ENCODE measurements at places on chromosomes 4 and X. TPM values are rescaled to one million over a fixed set of nuclear protein-coding genes. Genes with fewer than 3 reads are reported as not detected.

DACH2 gene
- total RNA-seq = not detected

BEX1 gene
- total RNA-seq = 0.92 TPM

MID1 gene
- total RNA-seq = 9.1 TPM

RASGEF1B gene
- 0.46 TPM for total RNA-seq

BEX2 gene
- 1.3 TPM for total RNA-seq

IQCM gene
- not detected for total RNA-seq

CACNA1F gene
- total RNA-seq = not detected

VCX gene
- total RNA-seq = not detected

MAGEA1 gene
- 0.14 TPM for total RNA-seq

All from smooth muscle cell of bladder (primary cell).